ENCODE measurements at places on chromosomes 1 and 21.

DNA sequence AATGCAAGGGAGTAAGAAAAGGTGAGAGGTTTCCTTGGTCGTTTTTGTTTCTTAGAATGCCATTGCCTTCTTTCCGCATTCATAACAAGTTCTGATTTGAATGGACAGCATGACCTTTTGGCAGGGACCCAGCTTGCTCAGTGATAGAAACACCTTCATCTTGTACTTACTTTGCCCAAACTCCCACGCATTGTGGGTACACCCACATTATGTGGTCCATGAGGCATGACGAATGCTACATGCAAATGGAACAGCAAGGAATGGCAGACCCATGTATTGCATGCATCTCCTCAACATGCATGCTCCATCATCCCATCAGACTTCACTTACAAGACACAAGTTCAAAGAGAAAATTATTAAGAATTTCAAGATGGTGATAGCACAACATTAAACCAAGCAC lies 102.8 kb downstream of the CDC7 start:
- DNase-seq: no peak

DNA sequence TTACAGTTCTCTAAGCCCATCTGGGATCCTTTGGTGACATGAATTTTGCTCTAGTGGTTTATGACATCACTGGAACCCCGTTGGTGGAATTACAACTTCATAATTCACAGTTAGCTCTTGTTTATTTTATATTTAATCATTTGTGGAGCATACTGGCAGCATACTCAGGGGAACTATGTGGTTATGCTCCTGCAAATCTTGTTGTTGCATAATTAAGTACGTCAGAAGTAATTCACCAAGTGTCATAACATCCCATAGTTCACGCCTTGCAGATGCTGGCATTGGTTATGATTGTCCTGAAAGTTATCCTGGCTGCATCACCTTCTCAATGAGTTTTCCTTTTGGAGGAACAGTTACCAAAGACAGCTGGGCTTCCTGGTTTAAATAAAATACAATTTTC lies 16.5 kb downstream of the PRRX1 start:
- DNase-seq: no peak

- no peak for DNase-seq
These were observed 19.9 kb upstream of the KCNJ6 start for GRCh38 chr21:37936010-37936785.

DNA sequence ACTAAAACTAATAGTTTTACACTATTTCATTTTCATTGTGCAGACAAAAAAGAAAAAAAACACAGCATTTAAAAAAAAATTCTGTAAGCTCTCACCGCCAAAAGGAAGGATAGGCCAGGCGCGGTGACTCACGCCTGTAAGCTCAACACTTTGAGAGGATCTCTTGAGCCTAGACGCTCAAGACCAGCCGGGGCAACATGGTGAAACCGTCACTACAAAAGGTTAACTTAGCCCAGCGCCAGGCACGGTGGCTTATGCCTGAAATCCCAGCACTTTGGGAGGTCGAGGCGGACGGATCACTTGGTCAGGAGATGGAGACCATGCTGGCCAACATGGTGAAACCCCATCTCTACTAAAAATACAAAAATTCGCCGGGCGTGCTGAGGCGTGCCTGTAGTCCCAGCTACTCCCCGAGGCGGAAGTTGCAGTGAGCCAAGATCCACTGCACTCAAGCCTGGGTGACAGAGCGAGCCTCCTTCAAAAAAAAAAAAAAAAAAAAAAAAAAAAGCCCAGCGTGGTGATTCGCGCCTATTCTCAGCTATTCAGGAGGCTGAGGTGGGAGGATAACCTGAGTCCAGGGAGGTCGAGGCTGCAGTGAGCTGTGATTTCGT lies 14.3 kb upstream of the SPEN start:
- DNase-seq: peak; percentile 38

- peak; percentile 84 for DNase-seq
These were observed 46.9 kb downstream of the IER5 start for GRCh38 chr1:181135437-181135731.

DNA sequence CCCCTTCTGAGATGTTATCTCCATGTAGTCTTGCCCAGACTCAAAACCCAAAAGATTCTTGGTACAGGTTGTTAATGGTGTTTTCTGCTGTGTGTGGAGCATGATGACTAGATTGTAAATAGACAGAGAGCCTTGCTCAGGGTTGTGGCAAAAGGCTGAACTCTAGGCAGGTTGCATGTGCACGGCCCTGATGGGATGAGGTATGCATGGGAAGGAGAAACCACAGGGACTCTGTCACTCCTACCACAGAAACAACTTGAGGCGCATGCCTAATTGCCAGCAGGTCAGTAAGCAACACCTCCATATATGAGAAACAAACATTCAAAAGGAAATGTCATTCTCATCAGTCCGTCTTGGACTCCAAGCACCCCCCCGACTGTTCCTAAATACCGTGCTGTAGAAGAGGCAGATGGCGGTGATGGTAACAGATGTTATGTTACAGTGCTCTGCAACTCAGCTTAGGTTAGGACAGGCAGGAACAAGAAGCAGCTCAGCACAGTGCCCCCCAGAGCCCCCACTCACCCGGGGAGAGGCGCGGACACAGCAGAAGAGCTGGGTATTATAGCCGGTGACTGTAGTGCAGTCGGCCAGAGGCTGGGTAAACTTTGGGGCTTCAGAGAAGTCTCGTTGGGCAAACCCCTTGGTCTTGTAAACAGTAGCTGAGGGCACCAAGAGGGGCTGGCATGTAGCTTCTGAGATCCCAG lies 10.9 kb downstream of the MYBPHL start:
- DNase-seq: no peak

DNA sequence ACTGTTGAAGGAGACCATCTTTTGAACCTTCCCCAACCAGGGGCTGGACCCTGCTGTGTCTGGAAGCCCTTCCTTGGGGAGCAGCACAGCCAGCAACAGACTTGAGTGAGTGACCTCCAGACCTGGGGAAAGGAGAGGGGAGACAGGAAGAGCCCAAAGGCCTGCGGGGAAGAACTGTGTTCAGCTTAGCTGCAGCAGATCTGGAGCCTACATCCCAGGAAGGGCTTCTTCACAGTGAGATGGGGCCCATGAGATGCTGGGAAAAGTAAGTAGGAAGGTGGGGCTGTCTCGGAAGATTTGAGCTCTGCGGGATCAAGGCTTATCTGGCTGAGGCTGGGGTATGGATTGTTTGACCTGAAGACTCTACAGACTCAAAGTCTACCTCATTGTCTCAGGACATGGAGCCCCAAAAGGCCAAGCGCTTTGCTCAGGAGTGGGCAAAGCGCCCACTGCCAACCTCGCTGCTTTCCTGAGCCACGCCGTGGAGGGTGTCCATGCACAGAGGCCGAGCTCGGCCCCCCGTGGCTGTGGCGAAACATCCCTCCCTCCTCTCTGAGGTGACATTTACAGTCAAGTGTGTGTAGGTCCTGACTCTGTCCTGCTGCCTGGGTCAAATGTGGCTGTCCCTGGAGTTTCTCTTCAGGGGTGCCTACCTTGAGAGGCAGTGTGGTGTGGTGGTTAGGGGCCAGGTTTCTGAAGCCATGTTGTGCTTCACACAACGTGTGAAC lies 24.5 kb downstream of the SPOCD1 start:
- DNase-seq: no peak

- no peak for DNase-seq
These were observed 6.3 kb downstream of the TMEM200B start for GRCh38 chr1:29117381-29117780.

DNA sequence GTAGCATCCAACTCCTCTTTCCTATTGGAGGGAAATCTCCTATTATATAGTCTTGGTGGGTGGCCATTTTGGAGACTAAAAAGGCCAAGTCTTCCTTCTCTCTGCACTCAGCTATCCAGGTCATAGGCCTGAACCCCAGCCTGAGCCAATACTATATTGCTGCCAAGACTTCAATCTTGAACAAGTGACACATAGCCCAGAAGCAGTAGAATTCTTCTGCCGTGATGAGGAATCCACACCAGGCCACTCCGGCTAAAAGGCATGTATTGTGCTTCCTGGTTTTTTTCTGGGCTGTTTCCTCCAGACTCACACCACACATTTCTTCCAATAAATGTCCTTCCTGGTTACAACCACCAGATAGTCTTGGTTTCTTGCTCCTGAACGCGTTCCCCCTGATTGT lies 43.0 kb downstream of the ATF3 start:
- no peak for DNase-seq

- DNase-seq: no peak
These were observed 609 bp upstream of the ATF3 start for GRCh38 chr1:212607913-212608391.

DNA sequence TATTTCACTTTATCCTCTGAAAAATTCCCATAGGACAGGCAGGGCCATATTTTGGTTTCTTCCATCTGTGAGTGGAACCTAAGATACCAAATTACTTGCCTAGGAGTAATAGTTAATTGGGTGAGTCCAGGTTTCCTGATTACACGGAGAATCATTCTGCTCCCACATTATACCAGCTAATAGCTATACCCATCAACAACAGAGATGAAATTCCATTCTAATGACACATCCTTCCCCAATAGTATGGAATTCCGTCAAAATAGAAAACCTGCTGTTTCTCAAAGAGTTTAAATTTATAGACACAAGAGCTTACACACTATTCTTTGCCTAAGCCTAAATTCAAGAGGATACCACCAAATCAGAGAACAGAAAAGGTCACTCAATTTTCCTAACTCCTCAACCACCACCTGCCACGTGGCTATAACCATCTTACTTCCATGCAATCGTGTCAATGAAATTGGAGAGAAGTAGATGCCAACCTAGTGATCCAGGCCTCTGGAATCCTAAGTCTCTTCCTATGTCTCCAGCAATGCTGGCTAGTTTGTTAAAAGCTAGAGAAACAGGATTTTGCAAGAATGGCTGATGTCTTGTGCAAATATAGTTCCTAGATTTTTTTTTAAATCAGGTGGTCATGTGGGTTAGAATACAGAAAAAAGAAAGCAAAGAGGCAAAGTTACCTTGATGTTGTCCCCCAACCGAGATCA lies 6.2 kb downstream of the PPT1 start:
- DNase-seq: no peak

GRCh38 chr1:25996966-25997827 lies 666 bp downstream of the PAFAH2 start:
- peak; percentile 66 for DNase-seq

DNA sequence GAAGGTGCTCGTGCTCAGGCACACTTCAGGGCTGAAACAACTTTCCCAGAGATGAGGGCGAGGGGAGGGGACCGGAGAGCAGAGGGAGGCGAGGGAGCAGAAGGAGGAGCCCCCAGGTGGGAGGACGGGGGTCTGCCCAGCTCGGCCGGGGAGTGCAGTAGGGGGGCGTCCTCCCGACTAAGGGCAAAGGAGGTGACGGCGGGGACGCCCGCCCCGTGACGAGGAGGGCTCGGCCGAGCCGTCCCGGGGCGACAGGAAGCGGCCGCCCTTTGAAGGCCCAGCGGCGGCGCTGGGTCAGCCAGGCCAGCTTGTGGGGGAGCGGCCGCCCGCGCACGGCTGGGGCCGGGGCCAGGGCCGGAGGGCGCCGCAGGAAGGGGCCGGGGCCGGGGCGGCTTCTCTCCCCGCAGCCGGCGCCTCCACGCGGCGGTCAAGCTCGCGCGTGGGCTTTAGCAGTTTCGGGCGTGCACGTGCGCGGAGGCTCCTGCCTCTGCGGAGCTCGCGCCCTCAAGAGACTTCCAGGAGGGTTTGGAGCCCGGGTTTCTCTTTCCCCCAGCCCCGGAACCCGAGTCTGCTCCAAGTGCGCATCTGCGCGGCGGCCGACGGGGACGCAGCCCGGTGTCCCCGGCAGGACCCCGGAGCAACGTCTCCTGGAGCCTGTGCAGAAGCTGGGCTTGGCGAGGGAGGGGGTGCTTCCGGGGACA lies 100.8 kb upstream of the SLC45A1 start:
- no peak for DNase-seq

GRCh38 chr1:57520743-57521515 lies 97.1 kb upstream of the DAB1 start:
- no peak for DNase-seq

GRCh38 chr1:115214098-115214497 lies 124.0 kb downstream of the NGF start:
- no peak for DNase-seq

DNA sequence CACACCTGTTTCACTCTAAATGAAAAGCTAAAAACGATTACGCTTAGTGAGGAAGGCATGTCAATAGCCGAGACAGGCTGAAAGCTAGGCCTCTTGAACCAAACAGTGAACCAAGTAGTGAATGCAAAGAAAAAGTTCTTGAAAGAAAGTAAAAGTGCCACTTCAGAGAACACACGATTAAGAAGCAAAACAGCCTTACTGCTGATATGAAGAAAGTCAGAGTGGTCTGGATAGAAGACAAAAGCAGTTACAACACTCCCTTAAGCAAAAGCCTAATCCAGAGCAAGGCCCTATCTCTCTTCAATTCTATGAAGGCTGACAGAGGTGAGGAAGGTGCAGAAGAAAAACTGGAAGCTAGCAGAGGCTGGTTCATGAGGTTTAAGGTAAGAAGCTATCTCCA lies 130.7 kb downstream of the SIPA1L2 start:
- no peak for DNase-seq

GRCh38 chr1:950268-950667 lies 8.8 kb downstream of the NOC2L start:
- DNase-seq: no peak

- peak; percentile 49 for DNase-seq
These were observed 25.6 kb downstream of the LRRC71 start for GRCh38 chr1:156945881-156946661.

GRCh38 chr1:241895013-241895412 lies 47.0 kb downstream of the EXO1 start:
- no peak for DNase-seq

- DNase-seq: no peak
These were observed 92.5 kb downstream of the TTC3 start for GRCh38 chr21:37165586-37165985.

DNA sequence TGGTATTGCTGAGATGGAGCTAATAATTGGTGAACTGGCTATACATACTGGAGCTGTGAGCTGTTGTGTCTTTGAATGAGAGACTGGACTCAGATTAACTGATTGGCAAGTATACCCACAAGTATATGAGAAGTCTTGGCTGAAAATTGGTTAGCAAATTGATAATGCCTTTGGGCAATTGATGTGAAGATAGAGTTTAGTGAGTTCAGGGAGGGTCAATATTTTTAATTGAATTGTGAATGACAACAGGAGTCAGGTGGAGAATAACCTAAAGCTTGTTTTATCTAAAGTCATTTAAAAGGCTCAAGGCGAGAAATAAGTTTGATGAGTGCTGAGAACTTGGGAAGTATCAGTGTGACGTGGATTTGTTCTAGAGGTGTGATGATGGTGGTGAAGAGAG lies 27.5 kb downstream of the NCAM2 start:
- DNase-seq: no peak

DNA sequence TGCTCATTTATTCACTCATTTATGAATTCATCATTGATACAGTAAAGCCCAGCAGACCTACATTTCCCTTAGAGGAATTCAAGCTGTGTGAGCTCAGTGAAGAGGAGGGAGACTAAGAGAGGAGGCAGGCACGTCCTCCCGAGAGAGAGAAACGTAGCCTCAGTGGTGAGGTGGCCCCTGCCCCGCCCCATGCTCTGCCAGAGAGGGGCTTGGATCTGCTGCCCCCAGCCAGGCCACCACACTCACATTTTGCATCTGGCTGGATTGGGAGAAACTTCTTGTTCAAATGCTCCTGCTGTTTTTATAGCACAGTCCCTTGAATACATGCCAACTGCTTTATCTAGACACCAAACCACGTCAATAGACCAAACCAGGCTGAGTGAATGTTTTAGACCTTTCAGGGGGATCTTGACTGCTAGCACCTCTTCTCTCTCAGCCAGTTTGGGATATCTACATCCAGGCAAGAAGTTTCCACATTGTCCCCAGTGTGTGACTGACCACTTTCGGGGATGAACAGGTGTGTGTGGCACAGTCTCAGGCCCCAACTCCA lies 67.7 kb upstream of the AJAP1 start:
- DNase-seq: peak; percentile 21

GRCh38 chr1:204001166-204001901 lies 71.6 kb upstream of the SOX13 start:
- DNase-seq: no peak

GRCh38 chr1:116451702-116452101 lies 78.7 kb downstream of the ATP1A1 start:
- DNase-seq: no peak

Data from hematopoietic multipotent progenitor cell treated with erythropoietin and hydrocortisone succinate and interleukin-3 and kit ligand, for 8 days (in vitro differentiated cells).